ENCODE measurements at places on chromosomes 4 and X.

GRCh38 chrX:9909254-9909653, 57.9 kb upstream of the CLDN34 start:
- no peaks in the 10 kb centered on the region for H3K36me3 ChIP-seq
- DNase-seq = no peak
- no peak overlapping the region for H3K4me3 ChIP-seq
- no peak overlapping the region for H3K27ac ChIP-seq
- H3K4me1 ChIP-seq = no peaks in the 10 kb centered on the region

GRCh38 chr4:11640584-11640983, 211.9 kb upstream of the HS3ST1 start:
- H3K4me1 ChIP-seq = no peaks in the 10 kb centered on the region
- H3K27me3 ChIP-seq = no peaks in the 10 kb centered on the region
- DNase-seq = no peak
- H3K4me3 ChIP-seq = no peak overlapping the region
- no peaks in the 10 kb centered on the region for H3K36me3 ChIP-seq

DNA sequence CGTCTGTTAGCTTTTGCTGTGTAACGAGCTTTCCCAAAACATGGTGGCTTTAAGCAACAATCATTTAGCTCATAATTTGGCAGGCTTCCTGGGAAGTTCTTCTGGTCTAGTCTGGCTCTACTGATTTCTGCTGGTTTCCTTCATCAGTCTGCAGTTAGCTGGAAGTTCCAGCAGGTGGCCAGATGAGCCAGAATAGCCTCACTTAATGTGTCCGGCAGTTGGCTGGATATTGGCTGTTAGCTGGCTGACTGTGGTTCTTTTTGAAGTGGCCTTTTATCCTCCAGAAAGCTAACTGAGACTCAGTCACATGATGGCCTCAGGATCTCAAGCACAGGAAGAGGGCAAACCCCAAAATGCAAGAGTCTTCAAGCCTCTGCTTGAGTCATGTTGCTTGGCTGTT, 34.9 kb downstream of the FTHL17 start:
- no peak overlapping the region for H3K4me3 ChIP-seq
- H3K36me3 ChIP-seq = no peaks in the 10 kb centered on the region
- H3K27ac ChIP-seq = no peak overlapping the region
- H3K4me1 ChIP-seq = no peaks in the 10 kb centered on the region

DNA sequence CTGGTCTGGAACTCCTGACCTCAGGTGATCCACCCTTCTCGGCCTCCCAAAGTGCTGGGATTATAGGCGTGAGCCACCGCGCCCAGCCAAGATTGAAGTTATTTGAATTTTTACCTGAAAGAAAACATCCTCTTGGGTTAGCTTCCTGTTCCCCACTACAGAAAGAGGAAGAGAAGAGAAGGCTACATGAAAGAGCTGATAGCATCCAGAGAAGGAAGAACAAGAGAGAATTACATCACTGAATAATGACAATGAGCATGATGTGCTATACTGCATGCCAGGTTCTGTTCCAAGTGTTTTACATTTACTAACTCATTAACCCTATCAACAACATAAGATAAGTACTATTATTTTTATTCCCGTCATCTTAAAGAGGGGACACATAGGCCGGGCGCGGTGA, 11.5 kb upstream of the TBC1D1 start:
- no peak for DNase-seq
- H3K27ac ChIP-seq = no peak overlapping the region
- H3K4me1 ChIP-seq = no peaks in the 10 kb centered on the region
- H3K36me3 ChIP-seq = no peaks in the 10 kb centered on the region
- no peak overlapping the region for H3K4me3 ChIP-seq

- no peak overlapping the region for H3K4me3 ChIP-seq
- no peaks in the 10 kb centered on the region for H3K36me3 ChIP-seq
- no peak for DNase-seq
- H3K4me1 ChIP-seq = no peaks in the 10 kb centered on the region
Measured at GRCh38 chr4:59881632-59882031, 1318.5 kb upstream of the ADGRL3 start.

GRCh38 chr4:7676398-7676922, 241.7 kb upstream of the PSAPL1 start:
- DNase-seq = no peak
- H3K27ac ChIP-seq = no peak overlapping the region
- no peaks in the 10 kb centered on the region for H3K27me3 ChIP-seq

DNA sequence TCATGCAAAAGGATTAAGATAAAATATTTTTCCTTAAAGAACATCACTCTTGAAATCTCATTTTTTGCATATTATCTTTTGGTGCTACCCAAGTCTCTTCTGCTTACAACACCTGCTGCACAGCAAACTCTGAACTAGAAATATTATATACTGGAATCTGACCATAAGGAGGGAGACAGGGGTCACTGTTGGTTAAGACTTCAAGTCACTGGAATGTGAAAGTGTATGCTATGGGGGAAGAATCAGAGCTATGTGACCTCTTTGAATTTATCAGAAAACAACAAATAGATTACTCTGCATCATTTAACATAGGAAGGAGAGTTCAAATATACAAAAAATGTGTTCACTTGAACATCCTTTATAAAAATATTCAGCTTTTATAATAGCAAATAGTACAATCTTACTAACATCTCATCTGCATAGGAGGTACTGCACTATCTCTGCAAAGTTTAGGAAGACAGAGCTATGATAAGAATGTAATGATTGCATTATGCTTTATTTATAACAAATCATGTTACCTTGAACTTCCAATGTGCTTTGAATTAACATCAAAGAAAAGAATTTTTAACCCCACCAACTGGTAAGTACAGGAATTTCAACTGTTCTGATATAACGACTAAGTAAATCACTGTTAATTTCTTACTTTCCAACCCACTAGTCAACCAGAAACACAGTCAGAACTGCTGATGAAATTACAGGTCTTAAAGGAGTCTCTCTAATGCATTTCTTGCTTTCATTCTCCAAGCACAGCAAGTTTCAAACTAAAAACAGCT, 69.8 kb downstream of the ZNF827 start:
- H3K27me3 ChIP-seq = no peaks in the 10 kb centered on the region
- H3K4me3 ChIP-seq = no peak overlapping the region
- H3K27ac ChIP-seq = no peak overlapping the region
- peak; percentile 6 for DNase-seq
- no peaks in the 10 kb centered on the region for H3K36me3 ChIP-seq

- H3K4me3 ChIP-seq = no peak overlapping the region
- H3K36me3 ChIP-seq = peaks cover 32% of the 10 kb centered on the region
- no peaks in the 10 kb centered on the region for H3K4me1 ChIP-seq
- no peaks in the 10 kb centered on the region for H3K27me3 ChIP-seq
- no peak for DNase-seq
Measured at GRCh38 chrX:3659761-3660160, 53.7 kb downstream of the PRKX start.

- no peak overlapping the region for H3K27ac ChIP-seq
- no peaks in the 10 kb centered on the region for H3K4me1 ChIP-seq
- DNase-seq = no peak
- H3K4me3 ChIP-seq = no peak overlapping the region
- peaks cover 4% of the 10 kb centered on the region for H3K27me3 ChIP-seq
Measured at GRCh38 chr4:122838034-122838433, 11.4 kb downstream of the FGF2 start.

- no peaks in the 10 kb centered on the region for H3K4me1 ChIP-seq
- no peaks in the 10 kb centered on the region for H3K27me3 ChIP-seq
- DNase-seq = no peak
- no peak overlapping the region for H3K4me3 ChIP-seq
Measured at GRCh38 chr4:140774510-140774909, 18.3 kb upstream of the TBC1D9 start.

DNA sequence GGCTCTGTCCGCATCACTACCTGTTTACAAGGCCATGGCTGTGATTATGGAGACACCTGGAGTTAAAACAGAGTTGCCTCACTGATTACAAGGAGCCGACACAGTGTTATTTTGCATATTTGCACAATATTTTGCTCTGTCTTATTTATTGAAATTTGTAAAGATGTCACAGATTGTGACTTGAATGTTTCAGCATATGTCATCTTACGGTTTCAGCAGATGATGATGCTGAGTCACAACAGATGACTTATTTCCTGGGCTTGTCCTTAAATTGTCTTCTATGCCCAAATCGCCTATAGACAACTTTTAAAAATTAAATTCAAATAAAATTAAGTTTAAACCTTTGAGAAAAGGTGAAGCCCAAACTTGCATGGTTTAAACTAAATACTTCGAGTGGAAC, 87.1 kb upstream of the INPP4B start:
- H3K36me3 ChIP-seq = no peaks in the 10 kb centered on the region
- no peak for DNase-seq
- no peak overlapping the region for H3K4me3 ChIP-seq

- peaks cover 2% of the 10 kb centered on the region for H3K4me1 ChIP-seq
- no peaks in the 10 kb centered on the region for H3K36me3 ChIP-seq
- peaks cover 21% of the 10 kb centered on the region for H3K27me3 ChIP-seq
- no peak overlapping the region for H3K4me3 ChIP-seq
- H3K27ac ChIP-seq = no peak overlapping the region
Measured at GRCh38 chr4:147482281-147482680, 1.4 kb downstream of the EDNRA start.

- no peaks in the 10 kb centered on the region for H3K36me3 ChIP-seq
- H3K27ac ChIP-seq = no peak overlapping the region
- peaks cover 2% of the 10 kb centered on the region for H3K27me3 ChIP-seq
- no peak overlapping the region for H3K4me3 ChIP-seq
- no peak for DNase-seq
Measured at GRCh38 chr4:172830295-172830764, 338.3 kb upstream of the GALNT7 start.

DNA sequence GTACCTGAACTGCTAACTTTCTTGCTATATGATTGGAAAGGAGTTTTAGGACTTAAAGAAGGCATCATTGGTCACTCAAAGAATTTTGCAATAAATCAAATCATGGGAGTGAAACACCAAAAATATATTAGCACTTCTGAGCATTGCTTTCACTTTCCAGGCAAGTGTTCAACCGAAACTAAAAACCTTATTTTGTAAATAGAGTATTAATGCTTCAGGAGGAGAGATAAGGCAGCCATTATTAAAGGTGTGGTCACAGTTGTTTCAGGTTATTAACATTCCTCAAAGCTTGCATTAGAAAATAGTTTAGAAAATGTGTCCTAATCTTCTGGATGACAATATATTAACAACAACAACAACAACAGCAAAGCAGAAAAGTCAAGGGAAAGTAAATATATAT, 92.3 kb upstream of the TLL1 start:
- no peak for DNase-seq
- H3K27me3 ChIP-seq = no peaks in the 10 kb centered on the region
- H3K27ac ChIP-seq = no peak overlapping the region
- no peaks in the 10 kb centered on the region for H3K36me3 ChIP-seq

DNA sequence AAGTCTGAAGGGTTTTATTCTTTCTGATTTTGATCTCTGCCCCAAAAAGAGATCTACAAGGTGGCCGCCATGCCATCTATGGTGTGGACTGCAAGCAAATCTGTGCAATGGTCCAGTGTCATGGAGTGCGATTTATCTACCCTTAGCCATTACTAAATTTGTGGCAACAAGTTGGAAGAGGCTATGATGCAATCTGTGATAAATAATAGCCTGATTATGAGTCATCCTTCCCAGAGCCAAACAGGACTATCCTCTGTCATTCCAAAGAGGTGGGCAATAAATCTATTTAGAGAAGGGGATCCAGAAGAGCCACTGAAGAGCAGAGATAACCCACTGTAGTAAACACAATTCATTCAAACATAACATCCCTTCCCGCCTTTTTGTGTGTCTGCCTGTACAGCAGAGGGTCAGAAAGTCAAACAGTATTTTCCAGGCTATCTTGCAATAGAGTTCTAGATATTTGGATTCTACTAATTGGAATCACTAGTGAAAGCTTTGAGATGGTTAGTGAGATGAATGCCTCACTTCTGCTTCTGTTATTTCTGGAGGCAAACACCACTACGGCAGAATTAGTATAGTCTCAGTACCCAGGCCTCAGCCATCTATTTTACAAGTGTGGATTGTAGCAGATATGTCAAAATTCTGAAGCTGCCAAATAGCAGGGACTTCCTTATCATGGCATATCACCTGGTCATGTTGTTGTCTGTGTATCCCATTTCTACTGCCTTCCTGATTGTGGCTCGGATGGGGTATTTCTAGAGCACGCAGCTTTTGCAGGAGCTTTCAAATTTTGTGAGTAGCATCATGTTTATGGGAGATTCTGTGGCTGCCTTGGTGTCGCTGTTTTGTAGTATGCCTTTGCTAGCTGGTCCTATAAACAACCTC, 192.0 kb downstream of the SMIM20 start:
- H3K36me3 ChIP-seq = no peaks in the 10 kb centered on the region
- H3K27me3 ChIP-seq = no peaks in the 10 kb centered on the region
- no peak overlapping the region for H3K27ac ChIP-seq
- no peaks in the 10 kb centered on the region for H3K4me1 ChIP-seq
- H3K4me3 ChIP-seq = no peak overlapping the region

DNA sequence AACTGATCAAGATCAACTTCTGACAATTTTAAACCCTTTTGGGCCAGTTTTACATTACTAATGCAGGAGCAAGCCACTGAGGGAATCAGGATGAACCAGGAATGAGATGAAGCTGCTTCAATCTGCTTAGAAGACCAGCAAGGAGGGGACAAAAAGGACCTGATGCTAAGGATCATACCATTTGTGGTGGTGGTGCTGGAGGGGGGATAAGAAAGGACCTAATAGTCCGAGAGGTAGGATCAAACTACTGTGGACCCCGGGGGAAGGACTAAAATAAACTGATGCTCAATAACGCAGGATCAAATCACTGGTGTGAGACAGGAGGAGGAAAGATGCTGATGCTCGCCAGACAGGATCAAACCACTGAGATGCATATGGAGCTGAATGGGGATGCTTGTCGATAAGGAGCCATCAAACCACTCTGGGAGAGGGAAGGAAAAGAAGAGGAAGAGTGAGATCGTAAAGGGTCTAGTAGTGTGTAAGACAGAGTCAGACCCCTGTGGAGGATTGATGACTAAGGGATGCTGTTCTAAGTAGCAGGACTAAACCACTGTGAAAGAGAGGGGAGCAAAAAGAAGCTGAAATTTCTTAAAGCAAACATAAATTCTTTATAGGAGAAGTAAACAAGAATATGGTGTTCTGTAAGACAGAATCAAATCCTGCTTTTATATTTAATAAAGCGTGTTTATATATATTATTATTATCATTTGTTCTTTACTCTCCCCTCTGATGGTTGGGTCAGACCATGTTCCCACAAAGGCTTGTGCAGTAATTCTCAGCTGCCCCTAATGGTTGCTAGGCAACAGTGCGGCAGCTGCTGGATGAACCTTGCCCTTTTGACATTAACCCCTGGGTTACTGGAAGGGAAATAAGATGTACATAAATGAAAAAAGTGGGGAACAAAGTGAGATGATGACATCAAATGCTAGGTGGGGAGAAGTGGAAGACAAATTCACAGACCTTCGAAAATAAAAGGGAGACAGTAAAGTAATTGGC, 432.5 kb upstream of the FGF16 start:
- no peaks in the 10 kb centered on the region for H3K27me3 ChIP-seq
- DNase-seq = no peak
- H3K4me3 ChIP-seq = no peak overlapping the region
- no peak overlapping the region for H3K27ac ChIP-seq
- no peaks in the 10 kb centered on the region for H3K4me1 ChIP-seq

- H3K4me1 ChIP-seq = no peaks in the 10 kb centered on the region
- no peaks in the 10 kb centered on the region for H3K27me3 ChIP-seq
- H3K27ac ChIP-seq = no peak overlapping the region
- H3K36me3 ChIP-seq = no peaks in the 10 kb centered on the region
Measured at GRCh38 chr4:147760695-147761094, 28.8 kb downstream of the ARHGAP10 start.

- no peak overlapping the region for H3K27ac ChIP-seq
- no peak overlapping the region for H3K4me3 ChIP-seq
- peaks cover 11% of the 10 kb centered on the region for H3K4me1 ChIP-seq
Measured at GRCh38 chr4:113823291-113823659, 61.7 kb upstream of the CAMK2D start.
